Smooth muscle cell of the brain vasculature (primary cell): ENCODE measurements at places on chromosomes 4 and X.

- no peak for DNase-seq
Measured at GRCh38 chr4:52643785-52644244, 15.3 kb downstream of the USP46 start.

DNA sequence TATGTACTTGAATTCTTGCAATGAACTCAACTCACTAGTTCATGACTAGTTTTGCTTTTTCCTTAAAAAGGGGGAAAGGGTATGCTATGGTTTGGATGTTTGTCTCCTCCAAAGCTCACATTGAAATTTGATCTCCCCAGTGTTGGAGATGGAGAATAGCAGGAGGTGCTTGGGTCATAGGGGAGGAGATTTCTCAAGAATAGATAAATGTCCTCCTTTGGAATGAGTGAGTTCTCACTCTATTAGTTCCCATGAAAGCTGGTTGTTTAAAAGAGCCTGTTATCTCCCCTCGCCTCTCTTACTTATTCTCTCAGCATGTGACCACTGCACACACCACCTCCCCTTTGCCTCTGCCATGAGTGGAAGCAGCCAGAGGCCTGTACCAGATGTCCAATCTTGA is 109.4 kb upstream of the INTU start:
- DNase-seq: no peak

DNA sequence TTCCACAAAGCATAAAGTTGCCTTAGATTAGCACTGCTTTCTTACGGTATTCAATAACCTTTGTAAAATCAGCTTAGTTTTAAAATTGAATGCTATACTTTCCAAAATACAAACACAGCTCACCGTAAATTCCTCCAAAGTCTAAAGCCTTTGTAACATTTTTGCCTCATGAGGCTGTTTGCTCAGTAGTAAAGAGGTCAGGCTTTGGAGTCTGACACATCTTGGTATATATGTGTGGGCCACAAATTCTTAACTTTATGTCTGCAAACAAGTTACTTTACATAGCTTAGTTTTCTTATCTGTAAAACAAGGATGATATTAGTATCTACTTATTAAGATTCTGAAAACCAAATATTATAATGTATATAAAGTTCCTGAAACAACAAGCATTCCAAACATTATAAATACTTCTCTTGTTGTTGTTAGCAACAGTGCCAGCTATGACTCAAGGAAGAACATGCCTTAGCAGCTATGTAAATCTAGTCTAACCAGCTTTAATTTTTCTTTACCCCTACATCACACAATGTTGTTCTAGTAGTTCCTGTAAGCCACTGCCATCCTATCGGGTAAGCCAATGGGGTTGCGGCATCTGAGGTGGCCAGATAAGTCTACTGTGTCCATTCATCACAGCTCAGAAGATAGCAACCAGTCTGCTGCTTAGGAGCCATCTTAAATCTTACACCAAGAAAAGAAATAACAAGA is 709.0 kb downstream of the KLHL13 start:
- no peak for DNase-seq

- DNase-seq: peak; percentile 39
Measured at GRCh38 chr4:120517966-120518365, 404.6 kb downstream of the PRDM5 start.

GRCh38 chr4:162661913-162662312 is 498.1 kb upstream of the FSTL5 start:
- no peak for DNase-seq

- DNase-seq: no peak
Measured at GRCh38 chrX:107480272-107480671, 30.8 kb downstream of the FRMPD3 start.

DNA sequence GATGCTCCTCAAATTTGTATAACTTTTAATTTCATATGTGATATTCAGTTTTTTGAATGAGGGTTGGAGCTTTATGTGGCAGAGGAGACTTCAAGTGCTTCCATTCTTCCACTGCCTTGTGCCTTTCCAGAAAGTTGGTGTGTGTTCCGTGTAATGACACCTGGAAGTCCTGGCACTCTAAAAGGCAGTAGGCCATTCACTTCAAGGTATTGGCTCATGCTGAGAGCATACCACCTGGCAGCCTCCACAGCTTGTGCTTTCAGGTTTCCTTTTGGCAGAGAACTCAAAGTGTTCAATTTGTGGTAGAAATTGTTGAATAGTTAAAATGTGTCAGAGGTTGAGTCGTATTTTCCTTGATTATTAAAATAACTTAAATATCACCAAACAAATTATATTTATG is 49.6 kb downstream of the GRIA2 start:
- DNase-seq: no peak

DNA sequence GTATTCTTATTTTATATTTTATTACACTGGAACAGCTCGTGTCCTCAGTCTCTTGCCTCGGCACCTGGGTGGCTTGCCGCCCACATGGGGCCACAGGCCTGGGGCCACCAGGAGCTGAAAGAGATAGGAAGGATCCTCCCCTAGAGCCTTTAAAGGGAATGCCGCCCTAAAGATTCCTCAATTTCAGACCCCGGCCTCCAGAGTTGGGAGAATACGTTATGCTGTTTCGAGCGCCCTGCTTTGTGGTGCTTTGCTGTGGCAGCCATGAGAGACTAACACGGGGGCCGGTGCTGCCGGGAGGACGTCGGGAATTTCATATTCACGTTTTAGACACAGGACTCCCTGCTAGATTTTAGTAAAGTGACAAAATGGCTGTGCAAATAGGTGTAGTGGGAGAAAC is 33.2 kb downstream of the ACOX3 start:
- no peak for DNase-seq

- DNase-seq: no peak
Measured at GRCh38 chrX:22059775-22060174, 27.6 kb downstream of the PHEX start.

- DNase-seq: no peak
Measured at GRCh38 chr4:177302371-177303100, 7.1 kb upstream of the NEIL3 start.

DNA sequence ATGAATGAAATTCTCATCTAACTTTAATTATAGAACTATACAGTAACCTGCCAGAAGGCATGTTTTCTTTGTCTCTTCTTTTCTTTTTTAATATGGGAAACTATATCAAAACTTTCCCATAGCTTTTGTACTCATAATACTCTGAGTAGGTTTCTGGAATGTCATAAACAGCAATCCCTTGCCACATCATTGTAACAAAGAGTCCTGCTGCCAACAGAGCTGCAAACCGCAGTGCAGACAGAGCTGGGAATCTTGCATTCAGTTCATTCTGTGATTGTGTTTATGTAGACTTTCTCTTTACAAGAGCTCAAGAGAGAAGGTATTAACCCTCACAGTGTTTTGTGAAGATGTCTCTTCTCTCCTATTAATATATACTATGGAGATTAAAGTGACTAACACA is 304.4 kb upstream of the SLIT2 start:
- DNase-seq: no peak

DNA sequence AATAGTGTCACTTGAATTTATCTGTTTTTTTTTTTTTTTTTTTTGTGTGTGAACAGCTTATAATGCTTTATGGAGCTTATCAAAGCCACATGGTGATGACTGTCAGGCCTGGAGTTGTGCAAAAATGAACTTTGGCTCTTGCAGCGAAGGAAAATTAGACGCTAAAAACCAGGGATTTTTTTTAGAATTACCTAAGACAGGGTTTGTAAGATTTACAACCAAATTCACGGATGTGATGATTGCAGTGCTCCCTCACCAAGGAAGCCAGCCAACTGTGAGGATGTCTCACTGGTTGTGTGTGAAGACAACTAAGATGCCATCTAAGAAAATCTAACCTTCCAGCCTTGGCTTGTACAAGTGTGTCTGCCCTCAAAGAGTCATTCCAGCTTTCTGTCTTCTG is 127.1 kb upstream of the SLC4A4 start:
- DNase-seq: no peak

DNA sequence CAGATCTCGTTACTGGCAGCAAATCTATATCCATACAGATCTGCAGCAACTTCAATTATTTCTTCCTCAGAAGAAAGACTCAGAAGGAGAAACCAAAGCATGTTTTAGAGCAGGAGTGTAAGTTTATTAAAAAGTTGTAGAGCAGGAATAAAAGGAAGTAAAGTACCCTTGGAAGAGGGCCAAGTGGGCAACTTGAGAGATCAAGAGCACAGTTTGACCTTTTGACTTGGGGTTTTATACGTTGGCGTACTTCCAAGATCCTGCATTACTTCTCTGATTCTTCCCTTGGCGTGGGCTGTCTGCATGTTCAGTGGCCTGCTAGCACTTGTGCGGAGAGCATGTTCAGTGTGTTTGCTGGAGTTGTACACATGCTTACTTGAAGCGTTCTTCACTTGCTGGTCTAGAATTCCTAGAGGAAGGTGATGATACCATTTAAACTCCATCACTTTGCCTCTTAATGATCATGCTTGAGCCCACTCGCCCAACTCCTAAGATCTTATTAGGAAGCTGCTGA is 1114.7 kb upstream of the PABPC4L start:
- no peak for DNase-seq
